ENCODE measurements at places on chromosomes 6 and 20.

DNA sequence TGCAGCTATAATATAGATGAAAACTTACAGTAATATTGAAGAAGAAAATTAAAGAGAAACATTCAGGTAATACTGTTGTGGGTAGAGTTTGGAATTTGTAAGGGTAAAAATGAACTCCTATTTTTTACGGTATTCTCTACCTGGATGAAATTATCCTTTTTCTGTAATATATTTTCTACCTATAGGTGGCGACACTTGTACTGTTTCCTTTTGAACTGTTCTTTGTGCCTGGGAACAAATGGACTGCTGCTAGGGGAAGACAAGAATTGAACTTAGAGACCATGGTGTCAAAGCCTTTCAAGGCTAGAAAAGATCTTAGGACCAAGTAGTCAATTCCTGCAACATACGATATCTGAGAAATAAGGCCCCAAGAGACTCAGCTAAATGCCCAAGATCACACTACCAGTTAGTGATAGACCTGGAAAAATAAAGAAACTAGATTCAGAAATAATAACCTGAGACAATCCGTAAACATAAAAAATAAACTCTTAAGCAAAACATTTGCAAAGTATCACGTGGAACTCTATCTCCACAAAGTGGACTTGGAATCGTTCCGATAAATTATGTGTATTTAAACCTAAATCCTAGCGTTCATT, 383.8 kb downstream of the TFAP2A start:
- no peak for DNase-seq

DNA sequence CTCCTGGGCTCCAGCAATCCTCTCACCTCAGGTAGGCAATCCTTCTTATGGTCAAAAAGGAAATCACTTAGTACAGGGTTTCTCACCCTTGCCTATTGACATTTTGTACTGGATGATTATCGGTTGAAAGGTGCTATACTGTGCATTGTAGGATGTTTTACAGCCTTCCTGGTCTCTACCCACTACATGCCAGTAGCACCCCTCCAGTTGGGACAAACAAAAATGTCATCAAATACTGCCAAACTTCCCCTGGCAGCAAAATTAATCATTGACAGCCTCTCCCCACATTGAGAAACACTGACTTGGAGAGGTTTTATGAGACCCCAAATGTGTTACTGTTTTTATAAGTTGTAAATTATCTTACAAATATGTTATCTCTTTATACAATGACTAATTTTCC, 368.1 kb downstream of the PKHD1 start:
- DNase-seq, result no peak

DNA sequence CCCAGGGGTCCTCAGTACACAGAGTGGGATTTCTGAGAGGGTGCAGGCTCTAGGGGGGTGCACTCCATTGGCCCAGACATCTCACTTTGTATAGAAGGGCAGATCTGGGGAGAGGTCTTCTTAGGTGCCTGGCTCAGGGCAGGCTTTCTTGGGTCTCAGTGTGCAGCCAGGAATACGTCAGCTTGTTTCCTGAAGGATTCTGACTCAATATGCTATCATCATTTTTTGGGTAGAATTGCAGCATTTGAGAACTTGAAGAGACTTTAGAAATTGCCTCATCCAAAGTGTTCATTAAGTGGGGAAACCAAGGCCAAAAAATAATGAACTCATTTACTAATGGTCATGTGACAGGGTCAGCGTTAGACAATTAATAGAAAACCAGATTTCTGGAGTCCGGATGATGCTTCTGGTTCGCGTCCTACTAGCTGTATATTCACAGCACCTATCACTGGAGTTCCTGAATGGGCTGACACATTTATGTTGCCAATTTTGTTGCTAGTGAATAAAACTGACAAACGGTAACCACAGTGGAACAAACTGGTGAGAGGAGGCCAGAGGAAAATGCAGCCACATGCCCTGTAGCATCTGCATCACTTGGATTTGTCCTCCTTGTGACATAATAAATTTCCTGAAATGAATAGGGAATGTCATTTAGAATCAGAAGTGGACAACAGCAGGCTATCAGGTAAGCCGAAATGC, 238.9 kb downstream of the TBC1D7 start:
- DNase-seq, result no peak

GRCh38 chr6:79223611-79224404, 10.7 kb downstream of the HMGN3 start:
- no peak for DNase-seq

DNA sequence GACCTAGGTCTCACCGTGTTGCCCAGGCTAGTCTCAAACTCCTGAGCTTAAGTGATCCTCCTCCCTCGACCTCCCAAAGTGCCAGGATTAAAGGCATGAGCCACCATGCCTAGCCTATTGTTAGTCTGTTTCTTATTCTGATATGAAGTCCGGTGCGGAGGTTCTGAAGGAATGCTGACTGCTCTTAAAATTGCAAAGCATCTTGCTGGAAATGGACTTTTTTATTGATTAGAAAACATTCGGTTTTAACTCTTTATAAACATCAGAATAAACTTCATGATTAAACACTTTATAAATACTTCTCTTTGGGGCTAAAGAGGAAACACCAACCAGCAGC, 3.2 kb downstream of the TNFAIP3 start:
- no peak for DNase-seq
